ENCODE measurements at places on chromosomes 1 and 21.

- DNase-seq = no peak
Observed at GRCh38 chr1:201966171-201966570, 10.9 kb downstream of the TIMM17A start.

GRCh38 chr1:235673981-235674380 is 24.4 kb upstream of the GNG4 start:
- no peak for DNase-seq

DNA sequence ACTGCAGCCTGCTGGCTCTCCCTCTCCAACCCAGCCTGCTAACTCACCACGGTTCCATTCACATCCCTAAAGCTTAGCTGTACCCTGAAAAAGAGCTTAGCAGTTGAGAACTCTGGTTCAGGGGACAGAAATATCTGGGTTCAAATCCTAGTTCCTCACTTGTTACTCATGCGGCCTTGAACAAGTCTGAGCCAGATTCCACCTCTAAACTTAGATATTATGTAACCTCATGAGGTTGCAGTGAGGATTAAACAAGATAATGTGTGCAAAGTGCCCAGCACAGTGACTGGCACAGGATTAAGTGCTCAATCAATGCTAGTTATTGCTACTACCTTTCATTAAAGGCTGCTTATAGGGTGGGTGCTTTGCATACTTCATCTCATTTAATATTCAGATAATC is 41.3 kb upstream of the DHCR24 start:
- no peak for DNase-seq

- no peak for DNase-seq
Observed at GRCh38 chr1:78168306-78168705, 122.5 kb downstream of the GIPC2 start.

- DNase-seq = peak; percentile 97
Observed at GRCh38 chr1:100132566-100133477, at the start of the genes SASS6 and TRMT13. Gene SASS6, minus strand, starts transcription at chr1:100132930. Its CDS starts 116 bp downstream, at chr1:100132814. Gene TRMT13, plus strand, starts transcription at chr1:100133163. Its CDS starts 6 bp downstream, at chr1:100133169.

DNA sequence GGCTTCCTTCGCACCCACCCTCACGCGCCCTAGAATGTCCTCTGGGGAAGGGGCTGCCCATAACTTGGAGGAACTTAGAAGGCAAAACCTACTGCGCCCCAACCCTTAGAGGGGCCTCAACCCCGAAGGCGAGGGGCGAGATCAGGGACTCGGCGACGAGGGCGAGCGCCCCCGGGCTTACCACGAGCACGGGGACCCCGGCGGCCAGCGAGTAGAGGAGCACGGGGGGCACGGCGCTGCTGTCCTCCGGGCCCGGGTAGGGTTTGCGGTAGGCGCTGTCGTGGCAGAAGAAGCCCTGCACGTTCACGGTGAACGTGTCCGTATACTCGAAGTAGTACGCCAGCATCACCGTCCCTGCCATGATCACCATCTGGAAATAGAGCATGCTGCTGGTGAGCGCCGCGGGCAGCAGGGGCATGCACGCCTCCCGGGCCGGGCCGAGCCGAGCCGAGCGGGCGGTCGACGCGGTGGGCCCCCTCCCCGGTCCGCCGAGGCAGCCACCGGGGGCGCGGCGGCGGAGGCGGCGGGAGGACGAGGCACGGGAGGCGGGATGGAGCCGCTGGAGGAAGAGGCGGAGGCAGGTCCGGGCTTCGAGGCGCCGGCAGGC is 304 bp downstream of the PLPPR5 start:
- DNase-seq = no peak

GRCh38 chr1:225378880-225379279 is 49.0 kb downstream of the LBR start:
- peak; percentile 86 for DNase-seq
